ENCODE measurements at places on chromosomes 3 and 15. TPM values are rescaled to one million over a fixed set of nuclear protein-coding genes. Genes with fewer than 3 reads are reported as not detected.

GALNT15 gene
- 2.6 TPM for total RNA-seq

DNA sequence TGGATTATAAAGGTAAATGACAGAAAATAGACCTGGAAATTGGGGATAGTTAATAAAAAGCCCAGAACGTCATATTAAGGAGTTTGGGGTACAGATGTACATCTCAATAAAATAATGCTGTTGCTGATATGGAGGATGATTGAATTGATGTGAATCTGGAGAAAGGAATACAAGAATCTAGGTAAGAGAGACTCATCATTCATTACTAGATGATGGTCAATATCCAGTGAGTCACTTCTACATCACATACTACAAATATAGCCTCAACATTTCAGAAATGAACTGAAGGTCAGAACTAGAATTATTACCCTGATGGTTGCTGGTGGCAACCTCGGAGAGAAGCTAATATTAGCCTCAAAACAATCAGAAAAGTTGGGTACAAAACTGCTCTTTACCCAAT, 37.6 kb upstream of the P3H2 start:
- no peaks in the 10 kb centered on the region for H3K36me3 ChIP-seq
- DNase-seq: no peak
- H3K27me3 ChIP-seq: no peaks in the 10 kb centered on the region

- H3K36me3 ChIP-seq: no peaks in the 10 kb centered on the region
- H3K4me1 ChIP-seq: peaks cover 2% of the 10 kb centered on the region
- DNase-seq: no peak
- H3K27me3 ChIP-seq: no peaks in the 10 kb centered on the region
- H3K27ac ChIP-seq: no peak overlapping the region
Observed at GRCh38 chr3:32257042-32257441, 18.6 kb downstream of the CMTM8 start.

- H3K27ac ChIP-seq: no peak overlapping the region
- no peaks in the 10 kb centered on the region for H3K4me1 ChIP-seq
- no peaks in the 10 kb centered on the region for H3K36me3 ChIP-seq
- no peak overlapping the region for H3K4me3 ChIP-seq
- no peak for DNase-seq
- H3K27me3 ChIP-seq: no peaks in the 10 kb centered on the region
Observed at GRCh38 chr3:102235679-102236078, 199.1 kb upstream of the ZPLD1 start.
